ENCODE measurements at places on chromosomes 3 and 15. TPM values are rescaled to one million over a fixed set of nuclear protein-coding genes. Genes with fewer than 3 reads are reported as not detected.

DNA sequence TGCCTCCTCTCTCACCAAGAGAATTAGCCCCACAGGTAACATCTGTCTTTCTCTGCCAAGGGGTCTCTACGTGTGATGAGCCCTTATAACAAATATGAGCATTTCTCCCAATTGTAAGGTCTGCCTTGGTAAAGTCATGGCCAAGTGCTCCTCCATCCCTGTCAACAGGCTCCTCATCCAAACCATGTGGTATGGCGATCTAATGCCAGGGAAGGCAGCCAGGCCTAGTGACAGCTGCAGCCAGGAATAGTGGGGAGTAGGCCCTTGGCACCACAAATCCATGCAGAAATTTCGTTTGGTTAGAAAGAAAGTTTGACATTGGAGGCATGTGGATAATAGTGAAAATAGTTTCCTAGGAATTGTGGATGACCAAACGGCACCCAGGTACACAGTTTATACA is 4.7 kb upstream of the LRTM1 start:
- H3K27ac ChIP-seq: no peak overlapping the region
- DNase-seq: no peak
- no peak overlapping the region for H3K4me3 ChIP-seq
- no peaks in the 10 kb centered on the region for H3K36me3 ChIP-seq
- H3K4me1 ChIP-seq: no peaks in the 10 kb centered on the region

- peaks cover 2% of the 10 kb centered on the region for H3K36me3 ChIP-seq
- H3K4me3 ChIP-seq: peak overlapping the region; percentile 98
- no peak overlapping the region for H3K27ac ChIP-seq
- no peak for DNase-seq
These were observed 7.0 kb upstream of the NR2F2 start for GRCh38 chr15:96323319-96324145.

- H3K27ac ChIP-seq: no peak overlapping the region
- no peak for DNase-seq
- no peaks in the 10 kb centered on the region for H3K27me3 ChIP-seq
These were observed 141.9 kb upstream of the CCDC54 start for GRCh38 chr3:107235193-107235927.

DNA sequence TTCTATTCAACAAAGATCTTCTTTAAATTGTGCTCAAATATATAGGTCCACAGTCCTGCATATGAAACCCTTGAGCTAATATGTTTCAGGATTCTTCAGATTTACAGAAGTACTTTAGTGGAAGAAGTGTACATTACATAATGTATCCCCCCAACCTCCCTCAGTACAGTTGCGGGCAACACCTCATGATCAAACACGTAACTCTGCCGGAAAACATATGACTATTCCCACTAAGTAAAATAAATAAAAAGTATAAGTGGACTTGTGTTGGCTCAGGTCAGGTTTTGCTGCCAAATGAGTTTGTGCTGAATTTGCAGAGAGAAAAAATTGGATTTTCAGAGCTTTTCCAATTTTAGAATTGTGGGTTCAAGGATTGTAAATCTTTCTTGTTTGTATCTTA is 267.6 kb upstream of the MDFIC2 start:
- H3K4me1 ChIP-seq: no peaks in the 10 kb centered on the region

DNA sequence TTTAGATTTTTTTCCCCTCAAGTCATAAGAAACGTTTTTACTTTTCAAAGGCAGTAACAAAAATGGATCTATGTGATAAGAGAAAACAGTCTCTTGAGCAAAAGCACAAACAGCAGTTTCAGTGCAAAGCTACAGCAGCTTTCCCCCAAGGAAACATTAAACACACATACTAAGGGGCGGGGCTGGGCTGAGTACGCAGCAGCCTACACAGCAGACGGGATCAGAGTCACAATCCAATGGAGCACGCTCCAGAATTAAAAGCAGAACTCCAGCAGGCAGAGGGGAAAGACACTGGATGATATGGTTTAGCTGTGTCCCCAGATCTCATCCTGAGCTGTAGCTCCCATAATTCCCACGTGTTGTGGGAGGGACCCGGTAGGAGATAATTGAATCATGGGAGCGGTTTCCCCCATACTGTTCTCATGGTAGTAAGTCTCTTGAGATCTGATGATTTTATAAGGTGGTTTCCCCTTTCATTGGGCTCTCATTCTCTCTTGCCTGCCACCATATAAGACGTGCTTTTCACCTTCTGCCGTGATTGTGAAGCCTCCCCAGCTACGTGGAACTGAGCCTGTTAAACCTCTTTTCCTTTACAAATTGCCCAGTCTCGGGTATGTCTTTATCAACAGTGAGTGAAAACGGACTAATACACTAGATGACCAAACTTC is 116.2 kb upstream of the SLCO3A1 start:
- no peaks in the 10 kb centered on the region for H3K27me3 ChIP-seq
- no peaks in the 10 kb centered on the region for H3K4me1 ChIP-seq
- no peak for DNase-seq
- H3K4me3 ChIP-seq: no peak overlapping the region
- no peak overlapping the region for H3K27ac ChIP-seq
- H3K36me3 ChIP-seq: no peaks in the 10 kb centered on the region

DNA sequence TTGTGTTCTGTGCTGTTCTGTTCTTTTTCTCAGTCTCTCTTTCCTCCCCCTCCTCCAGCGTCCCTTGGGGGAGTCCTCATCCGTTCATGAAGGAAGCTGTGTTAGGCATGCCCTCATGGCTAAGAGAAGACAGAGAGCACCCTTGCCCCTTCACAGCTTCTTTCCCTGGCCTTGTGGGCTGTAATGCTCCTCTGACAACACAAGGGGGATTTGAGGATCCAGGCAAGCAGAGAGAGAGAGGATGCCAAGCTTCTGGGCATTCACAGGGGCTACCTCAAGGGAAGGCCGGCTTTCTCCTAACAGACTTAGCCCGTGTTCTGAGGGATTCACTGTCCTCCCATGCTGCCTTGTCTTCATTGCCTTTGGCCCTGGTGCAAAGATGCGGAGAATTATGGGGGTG is 389.5 kb downstream of the LRTM1 start:
- DNase-seq: no peak
- H3K4me1 ChIP-seq: no peaks in the 10 kb centered on the region
- no peak overlapping the region for H3K27ac ChIP-seq
- no peaks in the 10 kb centered on the region for H3K36me3 ChIP-seq

DNA sequence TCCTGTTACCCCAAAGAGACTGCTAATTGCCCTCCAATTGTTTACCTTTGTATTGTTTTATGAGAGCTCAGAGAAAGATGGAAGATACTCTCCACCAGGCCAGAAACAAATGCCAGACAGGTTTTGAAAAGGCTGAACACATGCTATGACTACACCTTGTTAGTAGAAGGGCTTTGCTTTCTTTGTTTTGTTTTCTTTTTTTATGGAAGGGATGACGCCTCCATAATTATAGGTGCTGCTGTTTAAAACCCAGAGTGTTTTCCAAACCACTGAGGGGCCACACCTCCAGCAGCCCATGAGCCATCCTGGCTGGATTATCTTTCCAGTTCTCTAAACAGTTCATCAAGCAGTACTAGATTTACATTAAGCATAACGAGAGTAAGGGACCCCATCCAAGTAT is 5.6 kb upstream of the FOXP1 start:
- no peak for DNase-seq
- H3K4me1 ChIP-seq: peaks cover 41% of the 10 kb centered on the region
- no peaks in the 10 kb centered on the region for H3K27me3 ChIP-seq
- H3K36me3 ChIP-seq: no peaks in the 10 kb centered on the region
- no peak overlapping the region for H3K27ac ChIP-seq

DNA sequence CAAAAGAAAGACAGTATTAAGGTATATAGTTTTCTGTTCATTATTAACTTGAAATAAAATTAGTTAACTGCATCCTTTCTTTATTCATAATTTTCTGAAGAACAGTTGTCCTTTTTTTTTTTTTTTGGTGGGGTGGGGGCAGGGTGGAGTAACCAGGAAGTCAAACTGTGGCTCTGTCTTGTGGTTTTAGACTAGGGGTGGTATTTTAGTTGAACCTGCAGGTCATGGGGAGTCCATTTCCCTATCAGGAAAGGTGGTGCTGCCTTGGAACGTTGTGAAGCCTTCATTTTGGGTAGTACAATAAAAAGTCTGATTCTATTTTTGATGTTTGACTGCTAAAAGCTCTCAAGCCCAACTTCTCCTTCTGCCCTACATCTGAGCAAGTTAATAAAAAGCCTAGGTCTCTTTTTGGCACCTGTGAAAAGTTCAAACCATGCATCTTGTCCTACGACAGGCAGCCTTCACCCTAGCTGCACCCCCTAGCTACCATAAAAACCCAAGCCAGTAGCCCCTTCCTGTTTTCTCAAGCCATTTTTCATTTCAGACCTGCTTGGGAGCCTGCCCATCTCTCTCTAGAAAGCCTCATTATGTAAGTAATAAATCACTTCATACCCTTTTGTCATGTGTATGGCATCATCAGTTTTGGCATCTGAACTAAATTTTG is 31.2 kb upstream of the RIOX2 start:
- no peaks in the 10 kb centered on the region for H3K4me1 ChIP-seq
- no peak for DNase-seq
- H3K27ac ChIP-seq: no peak overlapping the region
- no peaks in the 10 kb centered on the region for H3K36me3 ChIP-seq
- H3K27me3 ChIP-seq: peaks cover 24% of the 10 kb centered on the region

GRCh38 chr3:16430717-16431630 is 82.5 kb downstream of the RFTN1 start:
- H3K27ac ChIP-seq: no peak overlapping the region
- peaks cover 15% of the 10 kb centered on the region for H3K36me3 ChIP-seq
- peaks cover 24% of the 10 kb centered on the region for H3K4me1 ChIP-seq
- H3K27me3 ChIP-seq: no peaks in the 10 kb centered on the region

DNA sequence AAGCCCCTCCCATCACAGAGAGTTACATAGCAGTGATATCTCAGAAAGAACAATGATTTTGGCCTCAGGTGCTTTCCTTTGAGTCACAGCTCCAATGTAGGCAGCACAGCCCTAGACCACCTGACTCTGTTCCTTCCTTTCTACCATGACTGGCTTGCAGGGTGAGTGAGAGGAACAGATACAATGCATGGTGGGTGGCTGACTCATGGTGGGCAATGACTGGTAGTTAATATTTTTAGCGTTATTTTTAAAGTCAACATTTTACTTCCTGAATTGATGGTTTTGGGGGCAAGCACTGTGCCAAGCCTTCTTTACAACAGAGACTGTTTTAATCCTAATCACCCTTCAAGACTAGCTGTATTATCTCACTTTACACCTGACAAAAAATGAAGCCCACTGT is 32.8 kb upstream of the ST3GAL6 start:
- H3K4me1 ChIP-seq: peaks cover 14% of the 10 kb centered on the region
- DNase-seq: no peak
- no peak overlapping the region for H3K27ac ChIP-seq
- H3K4me3 ChIP-seq: no peak overlapping the region

GRCh38 chr3:65963787-65964677 is 74.7 kb downstream of the MAGI1 start:
- H3K4me3 ChIP-seq: no peak overlapping the region
- H3K27me3 ChIP-seq: no peaks in the 10 kb centered on the region
- H3K27ac ChIP-seq: peak overlapping the region; percentile 19
- no peaks in the 10 kb centered on the region for H3K36me3 ChIP-seq
- peaks cover 40% of the 10 kb centered on the region for H3K4me1 ChIP-seq

- no peak overlapping the region for H3K4me3 ChIP-seq
- no peak overlapping the region for H3K27ac ChIP-seq
These were observed 179.2 kb downstream of the CLSTN2 start for GRCh38 chr3:140113996-140114788.

DNA sequence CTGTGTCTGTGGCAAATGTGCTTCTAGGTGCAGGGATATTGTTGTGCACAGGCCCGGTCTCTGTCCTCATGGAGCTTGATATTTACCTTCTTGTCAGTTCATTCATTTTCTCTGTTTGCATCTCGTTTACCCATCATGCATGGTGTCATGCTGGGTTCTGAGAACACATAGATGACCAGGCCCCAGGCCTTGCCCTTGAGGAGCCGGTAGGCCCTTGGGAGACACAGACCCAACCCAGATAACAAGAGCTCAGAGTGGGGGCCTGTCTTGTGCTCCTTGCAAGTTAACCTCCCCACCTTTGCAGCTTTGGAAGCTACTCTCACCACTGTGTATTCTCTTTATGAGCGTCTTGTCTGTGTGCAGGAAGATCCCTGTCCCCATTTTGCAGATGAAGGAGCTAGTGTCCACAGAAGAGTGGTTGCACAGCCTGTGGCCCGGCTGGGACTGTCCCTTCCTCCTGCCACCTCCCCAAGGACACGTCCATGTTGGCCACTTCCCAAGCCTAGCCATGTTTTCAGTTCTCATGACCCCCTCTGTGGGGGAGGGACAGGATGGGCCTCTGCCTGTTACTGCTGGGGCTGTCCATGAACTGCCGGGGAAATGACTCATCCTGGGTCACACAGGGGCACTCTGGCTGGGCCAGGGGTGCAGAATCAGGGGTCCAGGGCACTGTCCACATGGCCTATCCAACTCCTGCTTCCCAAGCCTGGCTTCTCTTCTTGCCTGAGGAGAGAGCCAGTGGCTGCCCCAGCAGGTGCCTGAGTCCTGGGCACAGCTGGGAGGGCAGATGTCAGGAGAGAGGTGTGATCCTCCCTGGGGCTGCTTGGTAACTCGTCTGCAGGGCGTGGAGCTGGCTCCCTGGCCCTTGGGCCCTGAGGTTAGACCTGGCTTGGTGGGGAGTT is 3.4 kb downstream of the SNX33 start:
- DNase-seq: no peak
- H3K36me3 ChIP-seq: peaks cover 13% of the 10 kb centered on the region
- H3K4me1 ChIP-seq: peaks cover 76% of the 10 kb centered on the region
- no peaks in the 10 kb centered on the region for H3K27me3 ChIP-seq
- H3K4me3 ChIP-seq: peak overlapping the region; percentile 95
- peak overlapping the region; percentile 63 for H3K27ac ChIP-seq

GRCh38 chr15:59828263-59828662 is 139.1 kb upstream of the BNIP2 start:
- no peak overlapping the region for H3K27ac ChIP-seq
- H3K4me3 ChIP-seq: no peak overlapping the region
- H3K4me1 ChIP-seq: peaks cover 3% of the 10 kb centered on the region
- no peak for DNase-seq

The CASR gene
- total RNA-seq: not detected

The TRIP4 gene
- total RNA-seq: 24.7 TPM

The CCR8 gene
- total RNA-seq: not detected

The HHLA2 gene
- not detected for total RNA-seq

The GRK7 gene
- not detected for total RNA-seq

The SLC28A1 gene
- total RNA-seq: not detected

The NIT2 gene
- 46.2 TPM for total RNA-seq

The THBS1 gene
- total RNA-seq: 2,311 TPM

The UPK1B gene
- not detected for total RNA-seq

The GOLGA8G gene
- not detected for total RNA-seq

The IQCH gene
- total RNA-seq: 1.00 TPM

The GPR171 gene
- not detected for total RNA-seq

The MAP2K5 gene
- 19.8 TPM for total RNA-seq

The FGF7 gene
- total RNA-seq: not detected

The LEKR1 gene
- 0.59 TPM for total RNA-seq

Data from chondrocyte (in vitro differentiated cells).